COR-L47 (cell line): ENCODE measurements at places on chromosomes 1 and 21.

DNA sequence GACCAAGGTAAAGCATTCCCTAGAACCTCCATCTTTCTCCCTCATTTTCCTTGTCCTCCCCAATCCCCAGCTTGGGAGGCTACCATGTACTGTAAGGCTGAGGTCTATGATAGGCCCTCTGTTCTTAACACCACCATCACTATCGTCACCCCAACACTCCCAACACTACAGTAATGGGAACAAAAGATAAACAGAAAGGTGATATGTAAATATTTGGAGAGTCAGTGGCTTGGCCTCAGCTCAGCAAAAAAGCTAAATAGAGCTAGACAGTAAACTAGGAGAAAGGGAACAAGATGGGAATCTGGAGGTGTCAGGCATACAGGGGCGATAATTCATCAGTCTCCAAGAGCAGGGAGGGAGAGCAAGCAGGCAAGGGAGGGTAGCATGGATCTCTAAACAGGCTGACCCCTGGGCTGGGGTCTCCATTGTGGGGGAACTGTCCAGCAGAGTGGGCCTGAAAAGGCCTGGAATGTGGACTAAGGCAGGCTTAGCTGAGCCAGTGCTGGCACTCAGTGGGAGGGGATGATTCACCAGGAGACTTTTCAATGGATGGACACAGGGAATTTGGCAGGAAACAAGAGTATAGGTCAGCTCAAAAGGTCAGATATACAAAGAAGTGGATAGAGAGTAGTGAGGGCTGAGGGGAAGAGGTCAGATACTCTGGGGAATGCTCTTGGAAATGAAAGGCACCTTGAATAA is 6.7 kb downstream of the WNT2B start:
- no peak for DNase-seq

GRCh38 chr1:216705676-216706075 is 17.6 kb downstream of the ESRRG start:
- DNase-seq = peak; percentile 93

GRCh38 chr1:229203030-229203751 is 67.7 kb upstream of the RAB4A start:
- DNase-seq = no peak

DNA sequence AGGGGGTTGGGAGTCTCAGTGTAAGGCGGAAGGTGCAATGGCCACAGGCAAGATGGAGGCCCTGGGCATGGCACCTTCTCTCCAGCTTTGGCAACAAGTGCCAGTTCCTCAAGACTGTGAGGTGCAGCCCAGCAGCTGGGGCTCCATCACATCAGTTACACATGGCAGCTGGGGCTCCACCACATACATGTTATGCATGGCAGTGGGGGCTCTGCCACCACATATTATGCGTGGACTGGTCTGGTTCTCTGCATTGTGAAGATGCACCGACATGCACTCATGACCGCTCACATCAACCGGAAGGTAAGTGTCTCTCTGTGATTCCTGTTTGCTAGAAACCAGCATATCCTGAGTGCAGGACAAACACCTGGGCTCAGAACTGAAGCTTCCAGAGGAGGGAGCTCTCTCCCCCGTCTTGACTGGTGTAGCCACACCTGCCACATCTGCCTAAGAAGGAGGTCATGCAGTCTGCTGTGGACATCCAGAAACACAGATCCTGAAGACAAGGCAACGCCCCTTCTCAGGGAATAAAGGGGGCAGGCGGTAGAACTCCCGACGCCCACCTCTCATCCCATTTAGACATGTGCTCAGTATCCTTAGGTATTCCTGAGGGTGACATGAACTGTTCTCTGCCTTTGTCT is 104.1 kb upstream of the TMPRSS2 start:
- DNase-seq = peak; percentile 50

DNA sequence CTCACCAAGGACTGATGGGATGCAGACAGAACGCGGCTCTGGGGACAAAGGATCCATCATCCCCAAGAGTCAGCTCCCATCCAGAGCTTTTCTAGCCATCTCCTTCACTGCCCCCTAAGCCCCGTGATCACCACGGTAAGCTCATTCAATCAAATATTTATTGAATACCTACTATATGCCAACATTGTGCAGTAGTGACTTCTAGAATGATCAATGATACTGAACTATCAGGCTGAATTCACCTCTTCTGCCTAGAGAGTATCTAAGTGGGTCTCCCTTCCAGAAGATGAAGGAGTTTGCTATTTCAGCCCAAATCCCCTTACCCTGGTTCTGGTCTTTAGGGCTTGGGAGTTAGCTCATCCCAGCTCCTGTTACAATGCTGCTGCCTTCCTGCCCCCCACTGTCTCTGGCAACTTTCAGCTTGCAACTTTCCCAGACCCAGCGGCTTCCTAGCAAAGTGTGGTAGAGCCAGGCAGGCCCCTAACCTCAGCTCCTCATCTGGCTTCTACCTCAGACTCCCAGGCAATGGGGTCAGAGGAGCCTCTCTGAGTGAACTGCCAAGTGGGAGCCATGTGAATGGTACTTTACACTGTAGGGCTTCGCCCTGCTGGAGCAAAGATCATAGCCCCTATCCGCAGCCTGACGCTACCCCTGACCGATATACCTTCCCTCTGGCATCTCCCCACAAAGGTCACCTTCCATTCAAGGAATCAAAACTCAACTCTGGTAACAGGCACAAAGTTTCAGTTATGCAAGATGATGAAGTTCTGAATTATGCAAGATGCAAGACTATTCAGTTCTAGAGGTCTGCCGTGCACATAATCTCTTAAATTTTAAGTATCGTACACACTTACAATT is 20.9 kb downstream of the TMEM53 start:
- no peak for DNase-seq

DNA sequence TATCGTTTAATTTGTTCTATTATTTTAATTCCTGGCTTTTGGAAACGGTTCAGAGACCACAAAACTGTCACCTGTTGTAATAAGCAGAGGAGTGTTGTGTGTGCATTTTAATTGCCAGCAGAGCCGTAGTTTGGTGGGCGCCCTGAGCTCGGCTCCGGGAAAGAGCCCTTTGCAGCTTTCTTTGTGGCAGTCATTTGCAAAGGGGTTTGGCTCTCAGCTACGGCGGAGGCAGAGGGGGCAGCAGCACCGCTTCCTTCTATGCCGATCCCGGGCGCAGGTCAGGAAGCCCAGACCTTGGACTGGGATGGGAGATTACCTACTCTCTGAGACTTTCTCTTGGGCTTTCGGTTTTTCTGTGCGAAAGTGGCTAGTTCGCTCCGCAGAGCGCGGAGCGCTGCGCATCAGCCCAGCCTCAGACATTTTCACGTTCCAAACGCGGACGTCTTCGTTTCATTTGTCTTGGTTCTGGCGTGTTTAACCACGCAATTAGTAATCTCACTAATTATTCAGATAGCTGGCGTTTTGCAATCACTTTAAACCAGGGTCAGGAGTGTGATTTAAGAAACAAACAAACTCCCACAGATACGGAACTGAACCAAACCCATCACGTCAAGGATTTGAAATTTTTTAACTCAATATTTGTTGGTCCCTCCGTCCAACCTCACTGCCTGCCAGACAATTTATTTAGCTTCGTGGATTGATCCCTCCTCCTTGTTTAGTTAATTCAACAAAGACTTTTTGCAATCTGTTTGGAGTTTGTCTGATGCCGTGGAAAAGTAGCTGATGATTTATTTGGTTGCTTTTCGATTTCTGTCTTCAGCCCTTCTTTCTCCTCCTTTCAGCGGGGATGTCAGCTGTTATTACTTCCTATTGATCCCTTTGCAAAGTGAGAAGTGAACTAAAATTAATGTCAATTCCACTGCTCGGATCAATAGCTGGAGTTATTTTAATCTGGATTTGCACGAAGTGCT is 3.9 kb downstream of the RNF220 start:
- DNase-seq = no peak

GRCh38 chr21:15138490-15138889 is 73.7 kb upstream of the NRIP1 start:
- peak; percentile 72 for DNase-seq

DNA sequence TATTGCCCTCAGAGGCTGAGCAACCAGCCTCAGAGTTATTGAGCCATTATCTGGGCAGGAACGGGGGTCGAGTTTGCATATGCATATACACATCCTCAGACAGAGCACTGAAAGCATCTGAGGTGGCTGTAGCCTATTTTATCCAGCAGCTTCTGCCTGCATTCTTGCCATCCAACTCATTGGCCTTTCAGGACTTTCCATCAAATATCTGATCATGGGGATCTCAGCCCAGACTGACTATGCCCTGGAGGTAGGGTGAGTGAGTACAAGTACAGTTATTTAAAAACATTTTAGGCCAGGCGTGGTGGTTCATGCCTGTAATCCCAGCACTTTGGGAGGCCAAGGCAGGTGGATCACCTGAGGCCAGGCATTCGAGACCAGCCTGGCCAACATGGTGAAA is 1.8 kb upstream of the MTF1 start:
- no peak for DNase-seq

GRCh38 chr1:45493116-45493697 is 2.2 kb upstream of the TESK2 start:
- peak; percentile 32 for DNase-seq

DNA sequence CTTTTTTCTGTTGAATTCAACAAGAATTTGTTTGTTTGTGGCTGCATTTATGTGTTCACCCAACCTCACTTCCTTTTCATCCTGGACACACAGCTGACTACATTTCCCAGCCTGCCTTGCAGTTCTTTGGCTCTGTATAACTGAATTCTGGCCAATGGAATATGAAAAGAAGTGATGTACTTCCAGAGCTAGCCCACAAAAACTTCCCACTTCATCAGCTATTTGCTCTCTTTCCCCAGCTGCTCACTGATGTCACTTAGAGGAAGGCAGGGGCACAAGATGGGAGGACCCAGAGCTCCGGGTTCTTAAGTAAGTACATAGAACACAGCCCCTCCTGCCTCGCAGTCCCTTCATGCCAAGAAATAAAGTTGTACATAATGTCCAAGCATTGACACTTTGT is 235.0 kb upstream of the FGGY start:
- no peak for DNase-seq

DNA sequence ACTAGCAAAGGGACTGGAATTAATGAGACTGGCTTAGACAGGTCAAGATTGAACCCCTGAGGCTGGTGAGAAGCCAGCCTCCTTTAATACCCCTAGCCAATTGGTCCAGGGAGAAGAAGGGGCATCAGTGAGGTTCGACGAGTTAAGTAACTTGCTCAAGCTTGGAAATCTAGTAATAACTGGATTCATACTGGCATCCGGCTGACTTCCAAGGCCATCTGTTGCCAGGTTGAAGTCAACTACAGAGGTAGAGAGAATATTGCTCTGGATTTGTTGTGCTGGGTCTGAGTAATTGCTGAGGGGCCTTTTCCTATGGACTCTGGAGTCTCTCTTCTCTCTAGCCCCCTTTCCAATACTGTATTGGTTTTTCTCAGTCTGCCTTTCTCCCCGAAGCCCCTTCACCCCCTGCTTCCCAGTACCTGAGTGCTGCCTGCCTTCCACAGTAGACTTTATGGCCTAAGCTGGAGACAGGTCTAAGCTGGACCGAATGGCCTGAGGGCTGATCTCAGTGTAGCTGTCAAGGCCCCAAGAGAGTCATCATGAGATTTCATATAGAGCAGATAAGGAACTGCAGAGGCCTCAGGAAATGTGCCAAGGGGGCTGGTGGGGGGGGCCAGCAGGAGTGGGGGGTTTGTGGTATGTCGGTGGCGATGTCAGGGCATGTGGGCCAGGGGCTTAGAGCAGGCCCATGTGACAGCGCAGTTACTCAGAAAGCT is 42.4 kb upstream of the IL19 start:
- no peak for DNase-seq

GRCh38 chr1:36881068-36881405 is 153.3 kb downstream of the GRIK3 start:
- no peak for DNase-seq

GRCh38 chr1:170665629-170666028 is 1.7 kb downstream of the PRRX1 start:
- no peak for DNase-seq

DNA sequence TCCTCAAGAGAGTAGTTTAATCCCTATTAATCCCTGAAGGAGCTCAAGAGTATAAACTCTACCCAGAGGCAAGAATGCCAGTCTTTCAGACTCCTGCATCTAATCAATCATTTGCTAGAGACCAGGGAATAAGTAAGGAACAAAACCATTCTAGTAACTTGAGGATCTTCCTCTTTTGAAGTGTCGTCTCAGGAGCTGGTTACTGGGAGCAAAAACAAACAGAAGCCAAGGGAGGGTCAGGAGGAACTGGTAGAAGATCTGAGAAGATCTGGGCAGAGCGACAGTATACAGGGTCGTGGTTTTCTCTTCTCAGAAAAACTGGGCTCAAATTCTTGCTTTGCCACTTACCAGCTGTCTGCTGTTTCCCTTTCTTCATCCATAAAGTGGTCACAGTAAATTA is 69.3 kb downstream of the RPS6KA1 start:
- DNase-seq = no peak

GRCh38 chr1:2499986-2500596 is 24.0 kb downstream of the PLCH2 start:
- no peak for DNase-seq

DNA sequence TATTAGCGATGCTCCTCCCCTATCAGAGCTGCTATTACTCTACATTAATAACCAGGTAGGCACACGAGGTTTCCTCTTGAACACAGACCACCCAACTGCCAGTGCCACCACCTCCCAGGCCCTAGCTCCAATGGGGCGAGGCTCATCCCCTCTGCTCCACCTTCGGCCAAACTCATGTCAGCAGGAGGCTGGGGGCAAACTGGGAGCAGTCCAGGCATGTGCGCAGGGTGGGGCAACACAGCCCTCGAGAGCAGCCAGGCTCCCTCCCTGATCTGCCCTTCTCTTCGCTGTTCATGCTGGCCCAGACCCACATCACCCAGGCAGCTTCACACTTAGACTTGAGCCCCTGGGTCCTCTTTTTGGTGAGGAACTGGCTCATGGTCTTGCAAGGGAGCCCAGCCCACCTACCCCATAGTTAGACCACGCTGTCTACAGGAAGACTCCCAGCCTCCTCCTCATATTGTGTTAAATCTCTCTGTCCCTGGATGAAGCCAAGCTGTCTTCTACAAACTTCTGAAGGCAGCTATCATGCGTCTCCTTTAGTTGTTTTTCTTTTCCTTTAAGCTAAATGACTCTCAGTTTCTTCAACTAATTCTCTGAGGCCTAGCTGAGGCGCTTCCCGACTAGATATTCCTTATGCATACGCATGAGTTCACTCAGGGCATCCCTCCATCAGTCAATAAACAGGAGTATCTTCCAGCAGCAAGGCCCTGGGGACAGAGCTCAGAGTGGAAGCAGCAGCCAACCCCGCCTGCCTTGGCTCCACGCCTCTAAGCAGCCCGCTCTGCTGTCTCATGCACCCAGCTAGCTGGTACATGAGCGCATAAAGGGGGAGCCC is 12.0 kb downstream of the TMEM9 start:
- DNase-seq = no peak

GRCh38 chr1:54028306-54029251 is 10.6 kb upstream of the LDLRAD1 start:
- DNase-seq = no peak

DNA sequence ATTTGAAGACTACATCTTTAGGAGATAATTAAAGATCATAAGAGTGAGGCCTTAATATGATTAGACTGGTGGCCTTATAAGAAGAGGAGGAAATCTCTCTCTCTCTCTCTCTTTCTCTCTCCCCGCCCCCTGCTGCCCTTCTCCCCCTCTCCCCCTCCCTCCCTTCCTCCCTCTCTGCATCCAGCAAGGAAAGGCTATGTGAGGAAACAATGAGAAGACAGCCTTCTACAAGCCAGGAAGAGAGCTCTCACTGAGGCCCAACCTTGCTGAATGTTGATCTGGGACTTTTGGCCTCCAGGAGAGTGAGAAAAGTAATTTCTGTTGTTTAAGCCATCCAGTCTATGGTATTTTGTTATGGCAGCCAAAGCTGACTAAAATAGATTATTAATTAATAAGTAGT is 21.6 kb downstream of the FOXD3 start:
- DNase-seq = no peak

- no peak for DNase-seq
These were observed 46.8 kb upstream of the PPM1J start for GRCh38 chr1:112761714-112762480.
